ENCODE measurements at places on chromosomes 1 and 21. TPM values are rescaled to one million over a fixed set of nuclear protein-coding genes. Genes with fewer than 3 reads are reported as not detected.

Gene ALG14
- 9.5 TPM for total RNA-seq

- DNase-seq, result peak; percentile 62
These were observed 5.7 kb downstream of the GJB3 start for GRCh38 chr1:34786521-34787325.

Gene EDN2
- not detected for total RNA-seq

DNA sequence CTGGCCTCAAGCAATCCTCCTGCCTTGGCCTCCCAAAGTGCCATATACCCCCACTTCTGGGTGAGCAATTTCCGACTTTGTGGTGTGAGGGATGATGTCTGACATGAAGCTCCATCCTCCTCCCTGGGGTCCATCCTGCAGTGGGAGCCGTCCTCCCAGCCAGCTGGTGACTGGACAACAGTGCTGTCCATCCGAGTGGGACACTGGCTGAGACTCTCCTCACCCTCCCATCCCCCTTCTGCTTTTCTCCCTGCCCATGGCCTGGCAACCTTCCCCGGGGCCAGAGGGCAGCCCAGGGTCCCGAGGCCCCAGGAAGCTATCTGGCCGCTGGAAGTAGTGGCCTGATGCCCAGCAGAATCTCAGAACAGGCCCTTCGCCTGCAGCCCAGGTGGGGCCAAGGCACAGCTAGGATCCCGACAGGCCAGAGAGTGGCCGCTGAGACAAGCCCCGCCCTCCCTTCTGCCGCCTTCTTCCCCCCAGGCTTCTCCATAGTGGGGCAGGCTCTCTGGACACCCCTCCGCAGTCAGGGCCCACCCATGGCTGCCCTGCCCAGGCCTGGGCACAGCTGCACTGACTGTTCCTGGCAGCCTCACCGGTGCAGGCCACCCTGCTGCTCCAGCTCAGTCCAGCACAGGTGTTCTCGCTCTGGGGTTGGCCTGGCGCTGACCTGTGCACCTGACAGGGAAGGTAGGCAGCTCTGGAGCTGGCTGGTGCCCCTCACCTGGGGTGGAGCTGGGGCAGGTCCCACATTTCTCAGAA, 8.4 kb upstream of the FAAP20 start:
- no peak for DNase-seq

DNA sequence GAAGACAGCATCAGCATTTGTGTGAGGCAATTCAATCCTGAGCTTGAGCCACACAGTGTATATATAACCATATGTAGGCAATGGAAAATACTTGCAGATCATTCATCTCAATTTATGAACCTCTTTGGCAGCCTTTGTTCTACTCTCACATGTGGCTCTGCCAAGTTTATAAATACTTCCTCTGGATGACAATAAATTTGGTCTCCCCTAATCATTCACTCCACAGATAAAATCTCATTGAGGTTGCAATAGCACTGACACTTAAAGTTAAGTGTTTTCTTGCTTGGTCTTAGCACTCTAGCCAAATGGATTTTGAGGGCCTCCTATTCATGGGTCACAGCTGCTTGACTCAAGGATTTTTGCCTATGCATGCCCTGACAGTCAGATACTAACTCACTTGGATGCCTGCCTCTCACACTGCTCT, 136.6 kb upstream of the VANGL1 start:
- no peak for DNase-seq

DNA sequence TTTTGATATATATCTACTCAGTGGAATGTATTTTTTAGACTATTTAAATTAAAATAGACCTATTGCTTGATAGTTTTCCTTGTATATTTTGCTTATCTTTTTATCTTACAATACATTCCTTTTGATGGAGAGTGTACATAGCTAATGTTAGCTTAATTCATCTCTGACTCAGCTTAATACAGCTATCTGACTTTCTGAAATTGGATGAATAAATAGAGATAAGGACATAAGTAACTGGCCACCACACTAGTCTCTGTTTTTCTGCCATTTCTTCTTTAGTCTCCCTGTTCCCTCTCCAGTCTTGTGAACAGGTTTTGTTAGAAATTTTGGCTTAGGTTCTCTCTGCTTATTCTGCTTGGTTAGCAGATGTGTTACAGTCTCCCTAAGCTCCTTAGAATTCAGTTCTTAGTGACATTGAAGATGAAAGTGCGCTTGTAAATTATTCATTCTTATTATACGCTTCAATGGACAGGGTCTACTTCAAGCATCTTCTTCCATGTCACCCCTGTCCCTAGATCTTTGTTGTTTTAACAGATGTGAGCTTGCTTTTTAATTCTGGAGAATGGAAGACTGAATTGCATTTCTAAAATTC, 59.6 kb downstream of the XPR1 start:
- no peak for DNase-seq

DNA sequence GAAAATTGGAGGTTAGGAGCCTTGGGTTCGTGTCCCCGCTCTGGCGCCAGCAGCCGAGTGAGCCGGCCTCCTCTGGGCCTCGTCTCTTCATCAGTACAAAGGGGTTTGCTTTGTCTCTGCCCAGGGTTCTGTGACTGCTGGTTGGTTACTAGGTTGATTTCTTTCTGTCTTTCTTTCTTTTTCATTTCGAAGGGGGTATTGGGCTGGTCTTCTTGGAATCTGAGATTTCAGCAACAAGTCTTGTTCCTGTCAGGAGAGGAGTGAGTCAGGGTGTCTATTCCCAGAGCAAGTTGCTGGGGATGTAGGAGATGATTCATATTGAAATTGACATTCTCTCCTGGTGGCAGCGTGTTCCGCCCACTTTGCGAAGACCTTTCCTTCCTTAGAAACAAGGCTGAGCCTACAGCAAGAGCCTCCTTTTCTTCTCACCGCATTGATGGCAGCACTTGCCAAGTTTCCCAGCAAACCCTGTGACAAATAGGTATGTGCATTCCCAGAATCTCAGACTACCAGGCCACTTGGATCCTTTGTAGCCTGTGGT, 79.2 kb downstream of the MAN1C1 start:
- peak; percentile 86 for DNase-seq

DNA sequence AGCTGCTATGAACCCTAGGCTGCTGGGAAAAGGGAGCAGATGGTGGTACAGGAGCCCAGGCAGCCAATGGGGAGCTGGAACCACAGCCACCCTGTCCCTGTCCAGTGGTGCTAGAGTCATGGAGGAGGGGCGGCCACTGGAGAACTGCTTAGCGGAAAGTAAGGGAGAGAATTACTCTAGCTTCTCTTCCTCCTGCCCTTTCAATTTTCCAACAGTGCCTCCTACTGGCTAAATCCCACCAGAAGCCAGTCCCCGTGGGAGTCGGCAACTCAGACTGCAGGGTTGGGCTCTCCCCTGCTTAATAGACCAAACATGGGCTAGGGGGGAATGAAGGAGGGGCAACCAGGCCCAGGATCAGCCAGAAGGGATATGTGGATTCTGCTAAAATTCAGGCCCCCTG, 154.5 kb downstream of the ACTL8 start:
- DNase-seq, result peak; percentile 32

DNA sequence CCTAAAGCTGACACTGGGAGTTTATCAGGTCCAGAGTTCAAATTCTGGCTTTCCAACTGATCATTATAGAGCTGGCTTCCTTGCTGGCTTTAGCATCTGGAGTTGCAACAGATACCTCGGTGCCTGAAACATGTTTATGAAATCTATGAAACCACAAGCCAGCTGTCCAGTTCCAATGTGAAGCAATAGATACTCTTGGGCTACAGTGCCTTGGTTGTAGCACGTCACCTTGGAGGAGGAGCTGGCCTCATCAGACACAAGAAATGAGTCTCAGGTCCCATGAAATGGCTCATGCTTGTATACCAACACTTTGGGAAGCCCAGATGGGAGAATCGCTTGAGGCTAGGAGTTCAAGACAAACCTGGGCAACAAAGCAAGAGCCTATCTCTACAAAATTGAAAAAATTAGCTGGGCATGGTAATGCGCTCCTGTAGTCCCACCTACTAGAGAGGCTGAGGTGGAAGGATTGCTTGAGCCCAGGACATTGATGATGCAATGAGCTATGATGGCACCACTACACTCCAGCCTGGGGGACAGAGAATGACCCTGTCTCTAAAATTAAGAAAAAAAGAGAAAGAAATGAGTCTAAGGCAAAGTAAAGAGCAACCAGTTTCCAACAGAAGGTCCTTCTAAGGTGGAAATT, 132.5 kb upstream of the ZNF648 start:
- peak; percentile 88 for DNase-seq

GRCh38 chr1:40281853-40282252, 23.8 kb downstream of the ZMPSTE24 start:
- DNase-seq, result no peak

GRCh38 chr21:42836402-42836666, 43.0 kb downstream of the WDR4 start:
- no peak for DNase-seq

Gene MYCL
- 0.12 TPM for total RNA-seq

DNA sequence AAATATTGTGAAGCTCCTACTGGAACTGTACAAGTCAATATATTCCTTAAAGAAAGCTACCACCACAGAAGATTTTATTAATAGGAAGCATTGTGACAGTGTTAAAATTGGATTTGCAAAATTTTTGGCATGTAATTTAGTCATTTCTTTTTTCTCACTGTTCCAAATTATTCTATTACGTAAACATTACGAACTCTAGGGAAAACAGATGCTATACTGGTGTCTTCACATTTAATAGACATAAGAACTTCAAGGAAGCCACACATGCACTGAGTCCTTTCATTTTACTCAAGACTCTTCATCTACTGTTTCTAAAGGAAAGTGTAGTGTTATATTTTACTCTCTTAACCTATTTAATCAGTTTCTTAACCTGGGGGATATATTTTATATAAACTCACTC, 135.4 kb downstream of the HMCN1 start:
- no peak for DNase-seq

DNA sequence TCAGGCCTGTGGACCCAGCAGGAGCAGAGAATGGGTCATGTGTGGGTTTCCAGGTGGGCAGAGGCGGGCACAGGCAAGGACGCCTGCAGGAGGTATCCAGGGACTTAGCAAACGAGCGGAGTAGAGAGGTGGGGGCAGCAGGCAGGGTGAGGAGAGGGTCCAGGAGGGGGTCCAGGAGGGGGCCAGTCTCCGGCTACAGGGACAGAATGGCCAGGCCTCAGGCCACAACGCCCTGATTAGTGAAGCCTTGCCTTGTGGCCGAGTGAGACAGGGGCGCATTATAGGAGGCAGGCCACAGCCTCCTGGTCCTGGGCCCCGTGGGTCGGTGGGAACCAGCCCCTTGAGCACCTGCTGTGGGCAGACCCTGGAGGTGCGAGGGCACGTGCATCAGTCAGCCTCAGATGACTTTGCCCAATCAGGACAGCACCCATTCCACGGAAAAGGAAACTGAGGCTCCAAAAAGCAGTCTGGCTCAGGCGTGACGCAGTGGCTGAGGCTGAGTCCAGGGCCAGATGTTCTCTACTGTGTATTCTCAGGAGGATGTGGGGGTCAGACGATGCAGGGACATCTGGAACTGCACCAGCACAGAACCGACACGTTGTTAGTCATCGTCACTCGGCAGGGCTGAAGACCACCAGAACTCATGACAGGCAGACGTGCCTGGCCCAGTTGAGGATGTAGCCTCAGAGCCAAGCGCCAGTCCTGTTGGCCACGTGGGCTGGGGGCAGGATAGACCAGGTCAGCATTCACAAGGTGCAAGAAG, 113.7 kb downstream of the CRYAA start:
- DNase-seq, result no peak

Gene EFNA1
- 0.59 TPM for total RNA-seq

Data from RPMI7951 (cell line).